ENCODE measurements at places on chromosomes 1 and 21.

- DNase-seq, result no peak
These were observed 454.5 kb upstream of the NR5A2 start for GRCh38 chr1:199573047-199573446.

DNA sequence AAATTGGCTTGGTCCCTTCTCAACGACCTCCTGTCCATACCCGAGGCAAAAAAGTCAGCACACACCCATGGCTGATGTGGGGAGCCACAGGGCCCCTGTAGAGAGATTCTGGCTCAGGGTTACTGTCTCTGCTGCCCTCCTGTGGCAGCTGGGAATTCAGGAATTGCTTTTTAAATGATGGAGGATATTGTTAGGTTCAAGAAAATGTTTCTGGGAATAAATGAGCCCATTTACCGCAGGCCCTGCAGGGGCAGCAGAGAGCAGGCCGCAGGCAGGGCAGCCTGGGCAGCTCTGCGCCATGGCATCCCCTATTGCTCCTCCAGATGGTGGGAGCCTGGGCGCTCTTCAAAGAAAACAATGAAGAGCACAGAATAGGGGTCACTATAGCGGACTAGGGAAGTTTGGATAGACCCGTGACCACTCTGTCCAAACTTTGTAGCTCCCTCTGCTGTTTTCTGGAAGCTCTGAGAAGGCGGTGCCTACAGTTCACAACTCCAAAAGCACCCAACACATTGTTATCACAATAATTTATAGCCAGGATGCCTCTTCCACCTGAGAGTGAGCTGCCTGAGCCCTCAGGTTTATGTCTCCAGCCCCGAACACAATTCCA lies 201.1 kb downstream of the BACH1 start:
- DNase-seq, result no peak

- DNase-seq, result no peak
These were observed 509.2 kb downstream of the LTN1 start for GRCh38 chr21:28483301-28484035.

- no peak for DNase-seq
These were observed 555.2 kb downstream of the OMA1 start for GRCh38 chr1:57991289-57991688.

- no peak for DNase-seq
These were observed 123.7 kb upstream of the ARHGEF16 start for GRCh38 chr1:3330771-3331245.

- no peak for DNase-seq
These were observed 99.4 kb downstream of the FASLG start for GRCh38 chr1:172758259-172758658.
